Stimulated activated memory B cell treated with anti-CD40 and anti-IgM and Interleukin-4, amounts not matched to agents 10 μg/mL and 1 μg/mL and 100 μg/mL, for 72 hours (primary cell): ENCODE measurements at places on chromosomes 6 and 20.

- ATAC-seq = no peak
Measured at GRCh38 chr6:99064834-99065233, 117.1 kb upstream of the FBXL4 start.

GRCh38 chr6:156028335-156029131 lies 572.9 kb upstream of the NOX3 start:
- peak; percentile 55 for ATAC-seq

- ATAC-seq = no peak
Measured at GRCh38 chr20:23257848-23258746, 92.5 kb upstream of the NXT1 start.

DNA sequence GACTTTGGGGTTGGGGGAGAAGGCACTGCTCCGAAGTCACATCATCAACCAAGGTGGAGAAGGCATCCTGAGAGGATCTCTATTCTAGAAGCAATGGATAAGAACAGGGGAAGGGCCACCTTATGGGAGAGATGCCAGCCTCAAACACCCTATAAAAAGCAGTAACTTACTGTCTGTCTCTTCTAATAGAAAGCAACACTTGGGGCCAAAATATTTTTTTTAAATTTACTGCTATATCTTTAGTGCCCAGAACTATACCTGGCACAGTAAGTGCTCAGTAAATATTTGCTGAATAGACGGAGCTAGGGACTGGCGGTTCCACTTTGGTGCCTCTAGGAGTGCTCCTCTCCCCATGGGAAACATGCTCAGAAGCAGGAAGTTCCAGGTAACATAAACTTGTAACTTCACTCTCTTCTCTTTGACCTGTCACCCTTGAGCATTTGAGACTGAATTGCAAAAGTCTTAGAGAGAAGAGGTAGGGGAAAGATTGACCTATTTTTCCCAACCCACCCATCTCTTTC lies 807 bp upstream of the OTOR start:
- ATAC-seq = no peak

DNA sequence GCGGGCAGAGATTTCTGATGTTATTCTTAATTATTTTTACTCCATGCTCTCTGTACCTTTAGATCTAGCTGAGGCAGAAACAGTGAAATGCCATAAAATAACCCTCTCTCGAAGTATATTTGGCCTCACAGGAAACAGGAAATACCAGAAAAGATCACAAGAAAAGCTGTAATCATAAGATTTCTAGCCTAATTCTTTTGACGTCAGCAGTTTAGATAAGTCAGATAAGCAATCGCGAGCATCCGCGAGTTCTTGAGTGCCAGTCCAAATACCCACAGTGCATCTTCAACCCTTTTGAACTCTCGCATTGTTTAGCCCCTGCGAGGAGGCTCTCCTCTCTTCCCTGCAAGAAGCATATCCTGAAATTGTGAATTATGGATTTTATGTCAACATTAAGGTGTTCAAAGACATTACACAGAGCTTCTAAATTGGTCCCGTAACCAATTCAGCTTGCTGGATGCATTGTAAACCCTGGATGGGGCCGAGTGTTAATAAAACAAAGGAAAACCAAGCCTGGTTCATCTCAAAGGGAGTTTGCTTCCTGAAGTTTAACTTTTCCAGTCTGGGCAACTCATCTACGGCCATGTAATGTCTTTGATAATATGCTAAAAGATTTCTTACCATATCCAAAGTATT lies 198.9 kb downstream of the MTFR2 start:
- ATAC-seq = no peak

GRCh38 chr20:24960861-24961260 lies 11.8 kb downstream of the CST7 start:
- ATAC-seq = no peak

GRCh38 chr6:79671600-79672266 lies 40.6 kb downstream of the SH3BGRL2 start:
- peak; percentile 29 for ATAC-seq

DNA sequence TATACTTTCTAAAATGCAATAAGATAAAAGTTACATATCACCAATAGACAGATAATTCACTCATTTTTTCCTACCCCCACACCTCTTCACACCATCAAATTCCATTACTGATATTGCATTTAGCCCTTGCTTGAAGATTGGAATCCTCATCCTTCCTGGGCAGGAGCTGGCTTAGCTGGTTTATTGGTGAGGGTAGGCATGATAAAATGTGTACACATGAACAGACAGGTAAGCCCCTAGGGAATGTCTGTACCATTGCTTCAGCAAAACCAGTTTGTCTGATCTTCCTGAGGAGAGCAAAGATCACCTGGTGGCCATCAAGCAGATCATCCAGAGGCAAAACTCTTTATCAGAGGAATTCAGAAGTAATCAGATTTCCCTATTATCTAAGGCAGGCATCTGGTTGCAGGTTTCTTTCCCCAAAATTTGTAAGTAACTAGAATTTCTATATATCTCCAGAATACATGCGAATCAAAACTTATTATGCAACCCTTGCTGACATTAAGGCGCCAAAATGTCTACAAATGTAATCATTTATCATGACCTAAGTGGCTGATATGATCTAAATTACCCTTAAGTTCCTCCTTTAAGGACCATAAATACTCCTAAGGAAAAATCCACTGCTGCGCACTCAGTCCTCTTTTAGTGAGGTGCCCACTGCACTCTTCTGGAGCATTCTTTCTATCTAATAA lies 6.6 kb upstream of the FABP7 start:
- no peak for ATAC-seq

DNA sequence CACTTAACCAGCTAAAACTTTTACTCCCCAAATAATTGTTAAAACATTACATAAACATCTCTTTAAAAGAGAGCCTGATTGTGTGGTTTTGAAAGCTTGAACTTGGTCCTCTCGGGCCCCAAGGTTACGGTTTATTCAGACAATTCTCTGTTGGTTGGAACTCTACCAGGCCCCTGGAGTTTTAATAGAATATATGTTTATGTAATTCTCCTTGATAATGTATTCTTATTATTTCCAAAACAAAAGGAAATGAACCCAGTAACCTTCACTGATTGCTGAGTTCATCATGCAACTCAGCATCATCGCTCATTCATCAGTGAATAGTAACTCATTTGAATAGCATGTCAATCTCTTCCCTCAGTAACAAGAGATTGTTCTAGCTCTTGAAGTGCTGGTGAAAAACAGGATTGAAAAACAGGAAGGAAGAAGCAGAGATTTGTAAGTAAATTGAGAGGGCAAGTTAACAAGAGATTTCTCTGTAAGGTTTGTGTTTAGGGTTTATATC lies 464.5 kb upstream of the MARCKS start:
- no peak for ATAC-seq

DNA sequence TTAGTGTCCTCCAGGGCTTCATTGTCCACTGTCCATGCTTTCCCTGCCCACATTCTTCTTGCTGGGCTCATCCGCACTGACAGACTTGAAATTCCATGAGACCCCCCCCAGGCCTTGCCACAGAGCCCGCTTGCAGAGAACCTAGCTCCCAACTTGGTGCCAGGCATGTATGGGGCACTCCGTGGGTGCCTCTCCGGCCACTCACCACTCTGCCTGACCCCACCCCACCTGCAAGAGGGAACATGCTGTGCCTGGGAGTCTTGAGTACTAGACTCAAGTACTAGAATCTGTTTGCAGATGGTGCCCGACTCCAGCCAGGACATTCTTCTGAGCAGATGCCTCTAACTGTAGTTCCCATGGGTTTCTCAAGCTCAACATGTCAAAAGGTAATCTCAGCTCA lies 47.9 kb downstream of the TRERF1 start:
- no peak for ATAC-seq

- no peak for ATAC-seq
Measured at GRCh38 chr20:64113796-64114355, 6.5 kb upstream of the NPBWR2 start.

- no peak for ATAC-seq
Measured at GRCh38 chr20:39596554-39596953, 634.4 kb downstream of the DHX35 start.

- ATAC-seq = no peak
Measured at GRCh38 chr20:34561661-34562060, 3.1 kb downstream of the MAP1LC3A start.

DNA sequence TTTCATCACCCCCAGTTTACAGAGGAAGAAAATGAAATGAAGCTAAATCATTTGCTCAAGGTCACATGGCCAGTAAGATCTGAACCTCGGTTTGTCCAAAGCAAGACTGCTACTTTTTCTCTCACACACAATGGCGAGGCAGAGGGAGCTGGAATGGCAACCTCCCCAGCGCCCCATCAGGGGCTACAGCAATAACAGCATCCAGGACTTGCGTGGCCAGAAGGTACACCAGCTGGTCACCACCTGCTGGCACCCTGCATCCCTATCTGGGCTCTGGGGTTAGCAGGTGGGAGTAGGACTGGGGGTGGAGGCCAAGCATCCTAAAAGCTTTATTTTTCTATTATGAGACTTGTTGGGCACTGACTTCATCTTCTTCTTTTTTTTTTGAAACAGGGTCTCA lies 41.3 kb downstream of the TTI1 start:
- ATAC-seq = no peak

DNA sequence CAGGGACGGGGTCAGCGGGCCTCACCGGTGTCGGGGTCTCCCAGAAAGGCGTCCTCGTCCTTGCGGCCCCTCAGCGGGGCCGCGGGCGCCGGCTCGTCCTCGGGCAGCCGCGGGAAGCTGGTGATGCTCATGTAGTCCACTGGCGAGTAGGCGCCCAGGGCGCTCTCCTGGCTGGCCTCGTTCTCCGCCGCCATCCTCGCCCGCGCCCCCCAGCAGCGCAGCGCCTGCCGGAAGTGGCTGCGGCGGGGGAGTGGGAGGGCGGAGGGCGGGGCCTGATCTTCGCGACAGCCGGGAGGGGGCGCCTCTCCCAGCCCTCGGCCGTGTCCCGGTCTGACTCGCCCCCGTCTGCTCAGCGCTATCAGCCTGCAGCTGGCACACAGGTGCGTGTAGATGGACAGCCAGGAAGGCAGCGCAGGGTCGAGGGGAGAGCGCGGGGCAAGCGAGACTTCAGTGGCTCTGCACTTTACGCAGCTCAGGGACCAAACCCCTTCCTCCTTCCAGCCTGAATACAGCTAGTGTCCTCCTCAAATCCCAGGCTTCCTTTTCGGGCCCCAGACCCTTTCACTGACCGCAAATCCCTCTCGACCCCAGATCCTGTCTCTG lies at the start of gene GGT7:
Gene GGT7, minus strand, starts transcription at position 235 of the 603 bp plus-strand sequence. Its CDS starts 41 bp downstream, at position 194.
- peak; percentile 78 for ATAC-seq

DNA sequence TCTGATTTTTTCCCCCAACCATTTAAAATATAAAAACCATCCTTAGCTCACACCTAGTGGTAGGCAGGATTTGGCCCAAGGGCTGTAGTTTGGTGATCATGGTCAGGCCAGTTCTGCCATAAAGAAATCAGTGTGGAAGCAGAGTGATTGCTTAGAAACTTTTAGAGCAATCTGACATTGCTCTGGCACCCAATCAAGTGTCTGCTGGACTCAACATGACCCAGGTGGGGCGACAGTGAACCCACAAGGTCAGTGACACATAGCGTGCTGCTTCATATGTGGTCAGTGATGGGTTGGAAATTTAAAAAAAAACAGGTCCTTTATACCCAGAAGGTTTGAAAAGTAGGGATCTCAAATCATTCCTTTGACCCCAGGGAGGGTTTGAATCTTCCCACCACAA lies 107.9 kb downstream of the BANF2 start:
- ATAC-seq = no peak

DNA sequence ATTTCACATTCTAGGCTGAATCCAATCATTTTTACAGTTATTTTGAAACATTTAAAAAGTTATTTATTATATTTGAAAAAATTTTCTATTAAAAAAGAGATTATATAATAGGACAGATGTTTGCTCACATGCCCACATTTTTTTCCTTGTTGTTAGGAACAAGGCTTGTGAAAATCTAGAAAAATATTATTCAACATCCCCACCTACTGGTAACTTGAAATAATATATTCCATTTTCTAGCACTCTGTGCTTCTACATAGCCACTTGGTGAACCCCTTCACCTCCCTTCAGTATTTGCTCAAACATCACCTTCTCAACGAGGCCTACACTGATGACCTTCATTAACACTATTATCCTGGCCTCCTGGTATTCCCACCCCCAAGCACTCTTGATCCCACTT lies 18.3 kb upstream of the GPRC6A start:
- no peak for ATAC-seq

- ATAC-seq = no peak
Measured at GRCh38 chr20:59027741-59028320, 4.3 kb downstream of the ATP5F1E start.

DNA sequence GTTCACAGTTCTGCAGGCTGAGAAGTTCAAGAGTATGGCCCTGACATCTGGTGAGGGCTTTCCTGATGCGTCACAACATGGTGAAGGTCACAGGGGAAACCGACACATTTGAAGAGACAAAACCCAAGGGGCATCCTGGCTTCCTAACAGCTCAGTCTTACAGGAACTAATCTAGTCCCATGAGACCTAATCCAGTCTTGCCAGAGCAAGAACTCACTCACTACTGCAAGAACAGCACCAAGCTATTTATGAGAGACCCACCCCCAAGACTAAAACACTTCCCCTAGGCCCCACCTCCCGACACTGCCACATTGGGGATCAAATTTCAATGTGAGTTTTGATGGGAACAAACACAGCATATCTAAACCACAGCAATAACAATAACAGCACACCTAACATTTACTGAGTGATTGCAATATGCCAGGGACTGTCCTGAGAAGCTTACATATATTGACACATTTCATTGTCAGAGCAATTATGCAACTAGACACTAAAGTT lies 46.6 kb downstream of the TPBG start:
- ATAC-seq = no peak

DNA sequence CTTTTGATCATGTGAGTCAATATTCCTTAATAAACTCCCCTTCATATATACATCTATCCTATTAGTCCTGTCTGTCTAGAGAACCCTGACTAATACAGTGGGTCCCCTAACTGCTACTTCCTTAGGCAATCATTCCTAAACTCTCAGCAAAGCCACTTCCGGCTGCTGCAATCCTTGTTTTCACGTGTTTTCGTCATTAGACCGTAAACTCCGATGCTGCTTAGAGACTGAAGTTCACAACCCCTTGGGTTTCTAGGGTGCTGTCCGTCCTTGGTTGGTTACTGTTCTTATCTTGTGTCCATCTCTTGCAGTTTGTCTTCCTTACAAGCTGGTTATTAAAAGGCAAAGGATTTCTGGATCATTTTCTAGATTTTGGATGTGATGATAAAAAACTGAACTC lies 106.4 kb downstream of the GMPR start:
- no peak for ATAC-seq

GRCh38 chr20:62846166-62846890 lies 15.3 kb downstream of the TCFL5 start:
- no peak for ATAC-seq

DNA sequence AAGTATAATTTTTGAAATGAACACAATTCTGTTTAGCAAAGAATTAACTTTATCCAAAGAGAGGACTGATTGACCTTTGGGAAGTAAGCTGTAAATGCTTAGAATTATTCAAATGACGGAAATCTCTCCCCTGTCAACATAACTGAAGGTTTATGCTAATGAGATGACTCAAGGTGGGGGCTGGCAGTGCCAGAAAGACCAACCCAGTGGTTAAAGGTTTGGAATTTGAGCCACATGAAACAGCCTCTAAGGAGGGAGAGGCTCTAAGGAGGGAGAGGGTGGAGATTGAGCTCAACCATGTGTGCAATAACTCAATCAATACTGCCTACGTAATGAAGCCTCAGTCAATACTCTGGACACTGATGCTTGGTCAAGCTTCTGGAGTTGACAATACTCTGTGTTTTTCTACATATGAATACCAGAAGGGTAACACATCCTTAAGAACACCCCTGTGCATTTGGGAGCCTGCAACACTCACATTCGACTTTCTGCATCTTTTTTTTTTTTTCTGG lies 123.4 kb upstream of the TENT5A start:
- ATAC-seq = no peak
